COLO829 (cell line): ENCODE measurements at places on chromosomes 3 and 15.
A peak's percentile ranks its signal among the peaks of the same experiment; 100 is the strongest.

GRCh38 chr3:8519156-8519555, 17.5 kb downstream of the LMCD1 start:
- no peak for DNase-seq

DNA sequence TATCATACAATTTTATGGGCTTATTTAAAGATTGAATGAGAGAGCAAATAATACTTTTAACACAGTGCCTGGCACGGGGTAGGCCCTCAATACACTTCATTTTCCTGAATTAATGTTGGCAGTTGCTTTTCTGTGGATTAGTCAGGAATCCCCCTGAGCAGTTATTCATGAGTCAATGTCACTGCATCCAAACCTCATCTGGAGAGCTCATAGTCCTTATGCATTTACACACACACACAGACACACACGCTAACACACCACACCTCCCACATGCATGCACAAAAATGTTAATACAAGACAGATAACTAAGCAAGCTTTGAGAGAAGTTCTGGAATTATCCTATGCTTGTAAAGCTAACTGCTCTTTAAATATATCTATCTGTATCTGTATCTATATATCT, 34.0 kb upstream of the TNFAIP8L3 start:
- DNase-seq: no peak

DNA sequence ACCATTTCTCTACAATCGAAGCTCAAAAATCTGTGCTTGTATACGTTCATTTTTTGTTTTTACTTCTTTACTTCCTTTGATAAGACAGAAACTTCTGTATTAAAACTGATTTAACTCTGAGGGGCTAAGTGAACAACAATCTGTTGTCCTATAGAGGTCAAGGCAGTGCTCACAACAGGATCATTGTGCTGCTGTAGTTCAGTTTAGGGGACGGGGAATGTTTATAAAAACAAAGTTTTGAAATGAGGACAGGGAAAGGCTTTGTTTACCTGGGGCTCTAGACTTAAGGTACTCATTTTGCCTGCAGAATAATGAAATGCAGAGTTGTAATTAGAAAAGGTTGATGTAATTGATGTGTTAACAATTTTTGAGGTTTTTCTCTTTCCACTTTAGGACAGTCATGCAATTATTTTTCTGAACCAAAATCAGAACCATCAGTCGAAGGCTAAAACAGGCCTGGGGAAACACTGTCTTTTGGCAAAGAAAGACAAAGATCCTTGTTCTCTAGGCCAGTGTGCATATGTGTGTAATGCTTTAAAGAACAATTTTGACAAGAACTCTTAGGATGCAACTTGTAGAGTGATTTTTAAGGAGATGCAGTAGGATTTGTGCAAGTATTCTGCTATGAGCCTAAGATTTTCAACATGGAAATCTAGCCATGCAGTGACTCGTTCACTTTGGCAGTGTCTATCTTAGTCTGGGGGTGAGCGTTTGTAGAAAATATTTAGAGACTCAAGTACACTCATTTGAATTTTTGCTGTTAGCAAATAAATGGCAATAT, 165.2 kb downstream of the PGPEP1L start:
- DNase-seq: peak; percentile 79

GRCh38 chr3:14523792-14524191, 16.4 kb downstream of the GRIP2 start:
- no peak for DNase-seq

DNA sequence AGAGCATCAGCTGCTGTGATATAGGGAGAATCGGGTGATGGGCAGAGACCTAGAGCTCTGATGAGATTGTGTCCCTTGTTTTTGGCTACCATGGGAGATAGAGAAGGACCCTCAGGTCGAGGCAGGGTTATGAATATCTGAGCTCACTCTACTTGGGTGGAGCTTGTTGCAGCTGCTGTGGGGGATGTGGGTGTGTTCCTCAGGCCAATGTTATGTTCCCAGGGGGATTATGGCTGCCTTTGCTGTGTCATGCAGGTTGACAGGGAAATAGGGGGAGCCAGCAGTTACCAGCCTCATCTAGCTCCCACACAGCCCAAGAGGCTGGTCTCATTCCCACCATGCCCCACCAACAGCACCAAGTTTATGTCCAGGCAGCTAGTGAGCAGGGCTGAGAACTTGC, 131.5 kb downstream of the TRIM42 start:
- DNase-seq: no peak

DNA sequence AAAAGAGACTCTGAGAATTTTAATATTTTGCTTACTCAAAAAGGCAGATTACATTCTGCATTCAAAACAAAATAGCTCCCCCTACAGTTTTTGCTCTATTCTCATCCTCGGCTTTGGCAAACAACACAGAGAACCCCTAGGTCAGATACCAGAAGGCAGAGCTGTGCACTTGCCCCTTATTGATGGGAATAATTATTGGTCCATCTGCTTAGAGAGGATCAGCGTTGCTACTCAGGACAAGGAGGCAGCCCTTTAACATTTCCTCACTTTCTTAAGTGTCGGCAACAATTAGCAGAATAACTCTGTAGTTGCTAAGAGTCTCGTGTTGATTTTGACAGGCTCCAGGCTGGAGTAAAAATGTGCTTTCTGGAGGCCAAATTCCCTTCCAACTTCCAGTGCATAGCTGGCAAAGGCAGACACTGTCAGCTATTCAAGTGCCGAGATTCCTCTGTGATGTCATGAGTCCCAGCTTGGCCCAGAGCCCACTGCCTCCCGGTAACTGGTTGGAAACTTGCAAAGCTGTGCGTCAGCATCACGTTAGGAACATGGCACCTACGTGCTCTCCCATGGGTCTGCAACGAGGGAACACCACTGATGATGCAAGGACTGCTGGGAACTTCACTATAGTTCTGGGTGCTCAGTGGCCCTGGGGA, 482.7 kb upstream of the ADAMTS9 start:
- peak; percentile 94 for DNase-seq

- DNase-seq: no peak
These were observed 68.0 kb downstream of the NEO1 start for GRCh38 chr15:73120269-73120668.

GRCh38 chr3:74353039-74353438, 261.4 kb downstream of the CNTN3 start:
- no peak for DNase-seq

DNA sequence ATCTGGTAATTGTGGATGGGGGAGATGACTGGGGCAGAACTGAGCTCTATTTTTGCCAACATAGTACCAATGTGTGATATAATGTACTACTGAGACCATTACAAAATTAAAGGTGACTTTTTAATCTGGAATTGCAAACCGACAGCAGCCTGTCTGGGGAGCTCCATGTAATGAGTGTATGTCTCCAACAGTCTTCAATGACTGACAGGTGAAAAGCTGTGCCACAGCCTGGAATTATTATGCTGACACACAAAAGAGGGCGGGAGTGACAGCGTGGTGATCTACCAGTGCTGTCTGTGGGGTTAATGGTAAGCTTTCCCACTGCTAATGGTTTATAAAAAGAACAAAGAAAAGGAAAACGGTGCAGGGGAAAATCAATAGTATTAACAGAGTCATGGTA, 143.4 kb downstream of the CLSTN2 start:
- DNase-seq: no peak

DNA sequence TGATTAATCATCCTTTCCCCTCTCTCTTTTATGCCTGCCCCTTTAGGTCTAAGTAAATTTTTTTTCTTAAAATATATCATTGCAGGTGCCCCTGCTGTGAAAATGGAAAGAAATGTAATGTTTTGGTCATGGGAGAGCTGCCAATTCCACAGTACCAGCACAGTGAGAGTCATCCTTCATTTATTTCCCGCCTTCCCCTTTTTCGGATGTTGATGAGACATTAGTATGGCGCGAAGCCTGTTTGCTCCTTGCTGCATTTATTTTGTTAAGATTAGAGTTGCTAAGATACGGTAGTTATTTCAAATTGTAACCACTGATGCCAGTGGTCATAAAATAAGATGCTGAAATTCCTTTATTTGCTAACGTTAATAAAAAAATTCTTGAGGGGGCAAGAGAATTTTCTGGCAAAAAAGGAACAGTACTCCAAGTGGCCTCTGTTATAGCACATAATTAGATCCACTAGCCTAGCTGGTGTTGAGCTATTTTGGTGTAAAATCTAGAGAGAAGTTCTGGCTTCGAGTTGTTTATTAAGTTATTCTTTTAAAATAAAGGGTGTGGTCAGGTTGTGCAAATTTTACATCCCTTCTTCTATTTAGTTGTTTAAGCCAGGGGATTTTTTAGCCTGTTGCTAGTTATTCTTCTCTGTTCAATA, 62.8 kb downstream of the MDFIC2 start:
- DNase-seq: no peak

- DNase-seq: no peak
These were observed 93.2 kb downstream of the PLCH1 start for GRCh38 chr3:155651489-155652218.

DNA sequence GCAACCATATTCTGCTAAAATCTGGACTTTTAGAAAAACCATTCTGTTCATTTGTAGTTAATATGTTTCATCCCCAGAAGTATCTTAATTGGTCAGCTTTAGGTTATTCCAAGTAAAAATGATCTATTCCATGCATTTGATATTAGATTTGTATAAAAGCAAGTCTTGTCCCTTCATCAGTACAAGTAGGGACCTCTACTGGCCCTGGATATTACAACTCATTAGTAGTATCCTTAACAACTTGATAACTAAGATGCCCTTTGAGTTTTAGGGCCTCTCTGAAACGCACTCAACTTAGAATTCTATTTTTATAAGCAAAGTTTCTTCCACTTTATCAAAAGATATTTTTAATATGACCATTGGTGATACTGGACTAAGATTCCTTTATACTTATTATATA, 25.3 kb upstream of the SELENOT start:
- DNase-seq: no peak

DNA sequence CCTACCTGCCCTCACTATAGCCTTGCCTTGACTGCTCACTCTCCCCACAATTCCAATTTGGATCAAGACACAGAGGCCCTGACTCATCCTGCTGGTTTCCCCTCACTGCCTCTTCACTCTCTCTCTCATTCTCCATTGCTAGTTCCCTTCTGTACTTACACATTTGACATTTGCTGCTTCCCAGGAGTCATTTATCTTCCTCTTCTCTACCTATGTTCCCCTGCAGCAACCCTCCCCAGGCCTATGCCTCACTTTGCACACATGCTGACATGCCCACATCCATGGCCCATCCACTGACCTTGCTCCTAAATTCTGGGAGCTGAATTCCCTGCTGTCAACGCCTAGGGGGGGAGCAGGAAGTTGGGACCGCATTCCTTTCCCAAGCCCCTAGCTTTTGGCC, 82.2 kb downstream of the SRGAP3 start:
- no peak for DNase-seq

GRCh38 chr3:66673293-66673692, 172.5 kb upstream of the LRIG1 start:
- peak; percentile 49 for DNase-seq

- no peak for DNase-seq
These were observed 136.4 kb upstream of the CMC1 start for GRCh38 chr3:28104896-28105534.

DNA sequence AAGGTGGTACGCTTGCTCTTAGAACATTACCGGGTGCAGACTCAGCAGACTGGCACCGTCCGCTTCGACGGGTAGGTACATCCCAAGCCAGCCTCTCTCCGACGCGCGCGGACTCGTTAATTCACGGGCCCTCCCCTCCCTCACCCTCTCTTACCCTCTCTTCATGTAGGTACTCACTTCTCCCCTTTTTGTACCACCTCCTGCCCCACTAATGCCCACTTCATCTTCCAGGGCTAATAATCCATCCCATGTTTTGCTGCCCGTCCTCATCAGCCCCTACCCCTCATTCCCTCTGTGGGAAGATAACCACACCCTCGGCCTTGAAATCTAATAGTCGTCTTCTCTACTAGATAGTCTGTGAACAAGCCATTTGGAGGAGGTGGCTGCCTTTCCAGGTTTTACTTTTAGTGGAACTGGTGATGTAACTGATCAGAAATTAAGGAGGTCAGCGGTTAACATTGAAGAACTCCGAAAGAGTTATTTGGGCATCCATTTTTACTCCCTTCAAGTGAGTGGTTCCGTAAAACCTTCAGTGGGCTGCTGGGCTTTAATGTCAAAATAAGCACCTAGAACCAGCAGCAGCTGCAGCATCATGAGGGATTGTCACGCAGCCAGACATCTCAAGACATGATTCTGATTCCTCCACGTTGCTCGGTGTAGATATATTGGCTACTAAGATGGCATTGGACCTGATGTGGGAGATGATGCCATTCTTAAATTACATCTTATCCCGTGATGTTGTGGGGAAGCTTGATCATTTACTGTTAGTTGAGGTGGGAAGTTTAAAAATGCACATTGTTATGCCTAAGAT, 1.3 kb downstream of the FEM1B start:
- DNase-seq: no peak

- peak; percentile 71 for DNase-seq
These were observed 951 bp downstream of the FNDC3B start for GRCh38 chr3:172040078-172040980.

DNA sequence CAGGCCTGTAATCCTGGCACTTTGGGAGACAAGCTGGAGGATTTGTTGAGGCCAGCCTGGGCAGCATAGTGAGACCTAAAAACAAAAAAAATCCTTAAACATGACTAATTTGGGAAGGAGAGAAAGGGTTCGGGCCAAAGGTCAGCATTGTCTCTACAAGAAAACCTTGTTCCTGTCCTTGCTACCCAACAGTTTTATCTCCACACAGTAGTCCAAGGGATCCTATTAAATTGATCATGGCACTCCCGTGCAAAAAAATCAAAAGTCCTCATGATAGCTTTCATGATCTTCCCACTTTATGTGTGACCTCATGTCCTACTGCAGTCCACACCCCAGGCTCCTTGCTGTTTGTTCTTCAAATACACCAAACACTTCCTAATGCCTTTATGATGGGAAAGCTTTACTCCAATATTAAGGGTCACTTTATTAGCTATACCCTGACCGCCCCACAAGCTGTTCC, 4.2 kb downstream of the RPL15 start:
- DNase-seq: no peak

GRCh38 chr3:64209866-64210621, 15.2 kb downstream of the PRICKLE2 start:
- DNase-seq: no peak

- no peak for DNase-seq
These were observed 37.8 kb downstream of the MAP4 start for GRCh38 chr3:47978386-47978785.

- DNase-seq: no peak
These were observed 73.5 kb downstream of the MGLL start for GRCh38 chr3:127748754-127749327.

- no peak for DNase-seq
These were observed 265.8 kb upstream of the WNT5A start for GRCh38 chr3:55752911-55753310.

GRCh38 chr15:75159244-75159643, 42.4 kb upstream of the C15orf39 start:
- no peak for DNase-seq
